ENCODE measurements at places on chromosomes 6 and 20.

DNA sequence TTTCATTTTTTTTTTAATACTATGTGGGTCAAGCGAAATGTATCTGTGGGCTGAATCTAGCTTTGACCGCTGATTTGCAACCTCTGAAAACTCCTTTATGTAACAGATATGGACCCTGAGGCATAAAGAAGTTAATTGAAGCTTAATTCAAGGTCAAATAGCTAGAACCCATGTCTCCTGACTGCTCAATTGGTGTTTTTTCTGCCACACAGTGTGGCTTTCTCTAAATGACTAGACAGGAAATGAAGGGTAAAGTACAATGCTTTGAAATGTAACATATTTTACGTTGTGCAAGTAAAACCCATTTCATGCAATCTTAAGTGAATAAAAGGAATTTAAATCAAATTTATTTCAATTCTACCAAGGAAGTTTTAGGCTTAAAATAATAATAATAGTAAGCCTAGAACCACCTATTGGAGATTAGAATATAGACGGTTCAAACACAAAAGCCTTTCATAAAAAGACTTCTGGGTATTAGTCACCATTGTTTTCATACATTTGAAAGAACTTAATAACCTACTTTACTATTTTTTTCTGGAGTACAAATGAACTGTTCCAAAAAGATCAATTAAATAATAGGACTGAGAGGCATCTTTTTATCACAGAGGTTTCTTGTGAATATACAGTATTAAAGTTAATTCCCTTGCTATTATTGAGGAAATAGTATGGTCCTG, 279.8 kb downstream of the EPHA7 start:
- H3K4me1 ChIP-seq = peaks cover 4% of the 10 kb centered on the region
- H3K27me3 ChIP-seq = peaks cover 6% of the 10 kb centered on the region
- H3K27ac ChIP-seq = no peak overlapping the region
- DNase-seq = no peak
- no peaks in the 10 kb centered on the region for H3K36me3 ChIP-seq
- no peak overlapping the region for H3K4me3 ChIP-seq

DNA sequence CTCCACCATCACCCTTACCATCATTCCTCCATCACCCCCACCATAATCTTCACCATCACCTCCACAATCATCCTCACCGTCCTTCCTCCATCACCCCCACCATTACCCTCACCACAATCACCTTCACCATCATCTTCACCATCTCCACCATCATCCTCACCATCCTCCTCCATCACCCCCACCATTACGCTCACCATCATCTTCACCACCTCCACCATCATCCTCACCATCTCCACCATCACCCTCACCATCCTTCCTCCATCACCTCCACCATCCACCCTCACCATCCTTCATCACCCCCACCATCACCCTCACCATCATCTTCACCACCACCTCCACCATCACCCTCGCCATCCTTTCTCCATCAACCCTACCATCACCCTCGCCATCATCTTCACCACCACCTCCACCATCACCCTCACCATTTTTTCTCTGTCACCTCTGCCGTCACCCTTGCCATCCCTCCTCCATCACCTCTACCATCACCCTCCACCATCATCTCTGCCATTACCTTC, 33.1 kb upstream of the MPC1 start:
- no peak for DNase-seq
- peaks cover 7% of the 10 kb centered on the region for H3K4me1 ChIP-seq
- H3K27me3 ChIP-seq = no peaks in the 10 kb centered on the region
- peaks cover 50% of the 10 kb centered on the region for H3K36me3 ChIP-seq
- H3K27ac ChIP-seq = no peak overlapping the region

DNA sequence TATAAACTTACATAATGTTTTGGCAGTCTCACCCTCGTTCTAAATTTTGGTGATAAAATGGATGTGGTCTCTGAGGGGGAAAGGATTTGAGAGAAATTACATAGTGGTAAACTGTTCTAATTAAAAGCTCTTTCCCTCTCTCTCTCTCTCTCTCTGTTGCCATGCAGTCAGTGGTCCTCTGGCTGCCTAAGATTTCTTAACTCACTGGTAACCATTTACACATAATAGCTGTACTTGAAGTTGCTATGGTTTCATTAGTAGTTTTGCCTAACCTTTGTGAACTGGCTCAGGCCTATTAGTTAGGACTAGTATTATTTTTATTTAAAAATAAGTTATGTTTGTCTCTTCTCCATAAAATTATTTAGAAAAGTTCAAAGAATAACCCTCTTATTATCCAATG, 42.0 kb downstream of the MAPK14 start:
- peaks cover 24% of the 10 kb centered on the region for H3K4me1 ChIP-seq
- H3K4me3 ChIP-seq = no peak overlapping the region
- H3K27me3 ChIP-seq = no peaks in the 10 kb centered on the region
- no peak overlapping the region for H3K27ac ChIP-seq

GRCh38 chr6:143647732-143648131, 30.0 kb upstream of the PHACTR2 start:
- peaks cover 2% of the 10 kb centered on the region for H3K36me3 ChIP-seq
- H3K27ac ChIP-seq = no peak overlapping the region
- no peak overlapping the region for H3K4me3 ChIP-seq
- DNase-seq = no peak

DNA sequence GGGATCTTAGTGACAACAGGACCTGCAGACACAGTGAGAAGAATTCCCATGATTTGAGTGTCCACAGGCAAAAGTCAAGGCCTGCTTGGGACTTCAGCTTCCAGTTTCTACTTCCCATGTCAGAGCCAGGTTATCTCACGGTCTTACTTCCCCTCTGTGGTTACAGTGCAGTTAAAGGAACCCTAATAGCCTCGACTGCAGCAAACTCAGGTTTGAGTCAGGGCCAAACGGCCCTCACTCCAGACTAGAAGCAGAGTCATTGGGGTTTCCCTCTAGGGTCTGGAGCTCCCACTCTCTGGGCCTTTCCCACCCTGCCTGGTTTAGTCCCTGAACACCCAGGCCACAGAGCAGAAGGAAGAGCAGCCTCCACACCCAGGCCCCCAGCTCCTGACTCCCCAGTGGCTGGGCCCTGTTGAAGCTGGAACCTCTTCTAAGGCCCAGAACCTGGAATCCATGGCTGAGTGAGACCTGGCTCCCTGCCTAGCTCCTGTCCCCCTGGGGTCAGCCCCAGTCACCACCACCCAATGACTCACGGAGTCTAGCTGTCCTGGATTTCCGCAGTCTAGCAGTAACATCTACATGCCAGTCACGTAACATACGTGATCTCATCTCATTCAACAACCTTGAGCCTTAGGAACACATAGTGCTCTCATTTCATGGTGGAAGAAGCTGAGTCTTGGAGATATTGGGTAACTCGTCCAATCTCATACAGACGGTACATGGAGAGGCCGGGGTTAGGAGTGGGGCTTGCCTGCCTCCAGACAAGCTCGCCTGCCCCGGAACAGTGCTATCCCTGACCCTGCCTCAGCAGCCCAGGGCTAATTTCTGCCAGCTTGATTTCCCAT, 9.2 kb upstream of the GHRH start:
- H3K4me1 ChIP-seq = peaks cover 2% of the 10 kb centered on the region
- no peaks in the 10 kb centered on the region for H3K36me3 ChIP-seq
- DNase-seq = no peak
- H3K27ac ChIP-seq = no peak overlapping the region
- peaks cover 13% of the 10 kb centered on the region for H3K27me3 ChIP-seq

DNA sequence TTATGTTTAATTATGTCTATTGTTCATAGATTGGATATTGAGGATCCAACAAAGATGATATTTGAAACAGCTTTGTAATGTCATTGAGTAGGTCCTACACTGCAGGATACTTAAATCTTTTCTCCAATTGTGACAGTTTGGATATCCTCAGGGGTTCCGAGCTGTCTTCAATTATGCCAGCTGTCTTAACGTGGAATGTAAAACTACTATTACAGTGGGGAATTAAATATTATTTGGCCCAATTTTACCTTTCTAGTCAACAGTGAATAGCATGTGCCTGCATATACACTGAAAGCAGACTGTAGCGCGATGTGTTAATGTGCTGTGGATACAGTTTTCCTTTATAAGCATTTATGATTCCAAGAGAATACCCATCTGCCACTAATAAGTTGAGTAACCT, 156.9 kb downstream of the GRIK2 start:
- H3K4me3 ChIP-seq = no peak overlapping the region
- H3K27me3 ChIP-seq = no peaks in the 10 kb centered on the region
- peaks cover 24% of the 10 kb centered on the region for H3K4me1 ChIP-seq
- no peaks in the 10 kb centered on the region for H3K36me3 ChIP-seq
- H3K27ac ChIP-seq = no peak overlapping the region
- DNase-seq = no peak

- no peak overlapping the region for H3K4me3 ChIP-seq
- no peak for DNase-seq
- no peaks in the 10 kb centered on the region for H3K36me3 ChIP-seq
Observed at GRCh38 chr20:56043227-56043626, 37.9 kb upstream of the CBLN4 start.

DNA sequence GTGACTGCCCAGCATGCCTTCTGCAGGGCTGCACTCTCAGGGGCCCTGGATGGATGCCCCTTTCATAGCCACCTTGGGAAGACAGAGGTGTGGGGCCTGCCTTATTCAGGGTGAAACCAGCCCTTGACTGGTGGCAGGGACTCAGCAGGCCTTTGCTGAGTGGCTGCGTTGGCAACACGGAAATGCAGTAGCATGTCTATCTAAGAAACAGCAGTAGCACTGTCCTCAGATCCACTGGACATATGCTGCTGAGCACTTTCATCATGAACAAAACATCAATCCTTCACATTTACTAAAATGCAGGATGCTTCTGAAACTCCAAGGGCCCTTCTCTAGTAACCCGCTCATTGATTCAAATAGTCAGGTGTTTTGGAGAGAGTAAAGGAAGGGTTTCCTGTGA, 4.9 kb upstream of the TBXT start:
- H3K27me3 ChIP-seq = peaks cover 28% of the 10 kb centered on the region
- H3K4me3 ChIP-seq = no peak overlapping the region
- no peak overlapping the region for H3K27ac ChIP-seq
- H3K4me1 ChIP-seq = peaks cover 9% of the 10 kb centered on the region
- DNase-seq = no peak
- H3K36me3 ChIP-seq = no peaks in the 10 kb centered on the region

DNA sequence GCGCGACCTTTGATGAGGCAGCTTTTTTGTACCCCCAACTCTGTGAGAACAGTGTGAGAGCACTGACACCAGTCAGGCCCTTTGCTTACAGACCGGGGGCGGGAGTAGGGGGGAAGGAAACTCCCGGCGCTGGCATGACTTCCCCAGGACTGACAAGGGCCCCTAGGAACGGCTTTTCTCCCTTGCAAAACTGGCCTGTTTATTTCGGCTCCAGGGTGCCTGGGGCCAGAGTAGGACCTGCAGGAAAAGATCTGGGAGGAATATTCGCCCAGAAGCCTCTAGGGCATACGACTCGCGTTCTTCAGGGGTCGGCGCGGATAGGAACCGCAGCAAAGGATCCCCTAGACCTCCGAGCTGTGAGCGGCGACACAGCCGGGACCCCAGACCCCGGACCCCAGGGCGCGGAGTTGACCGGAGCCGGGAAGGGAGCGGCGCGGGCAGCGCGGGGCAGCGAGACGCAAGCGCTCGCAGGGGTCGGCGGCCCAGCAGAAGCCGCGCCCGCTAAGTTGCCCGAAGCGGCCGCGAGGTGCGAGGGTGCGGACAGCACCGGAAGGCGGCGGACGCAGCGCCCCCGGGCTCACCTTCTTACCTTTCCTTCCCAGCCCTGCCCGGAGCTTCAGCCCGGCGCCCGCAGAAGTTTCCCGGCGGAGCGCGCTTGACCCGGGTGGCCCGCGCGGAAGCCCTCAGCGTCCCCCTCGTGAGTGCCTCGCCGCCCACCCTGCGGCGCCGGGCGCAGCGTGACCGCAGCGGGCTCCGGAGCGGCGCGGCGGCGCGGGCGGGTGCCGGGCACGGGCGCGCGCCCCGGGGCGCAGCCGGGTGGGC, at the start of gene POPDC3:
POPDC3 (minus strand) TSS at position 771 of the 822 bp plus-strand sequence. CDS start 18,105 bp downstream, outside the sequence.
- H3K27me3 ChIP-seq = no peaks in the 10 kb centered on the region
- H3K4me3 ChIP-seq = peak within 1 kb of the TSS; percentile 80
- no peak for DNase-seq
- H3K36me3 ChIP-seq = no peaks in the 10 kb centered on the region
- H3K27ac ChIP-seq = peak within 1 kb of the TSS; percentile 69

- H3K27me3 ChIP-seq = peaks cover 77% of the 10 kb centered on the region
- peaks cover 3% of the 10 kb centered on the region for H3K4me1 ChIP-seq
- no peak overlapping the region for H3K4me3 ChIP-seq
- peaks cover 2% of the 10 kb centered on the region for H3K36me3 ChIP-seq
Observed at GRCh38 chr20:32056708-32057483, 4.9 kb downstream of the HCK start.

GRCh38 chr20:34615477-34615876, 57.0 kb downstream of the MAP1LC3A start:
- H3K4me1 ChIP-seq = no peaks in the 10 kb centered on the region
- H3K4me3 ChIP-seq = no peak overlapping the region
- no peaks in the 10 kb centered on the region for H3K27me3 ChIP-seq
- peaks cover 8% of the 10 kb centered on the region for H3K36me3 ChIP-seq
- H3K27ac ChIP-seq = no peak overlapping the region

DNA sequence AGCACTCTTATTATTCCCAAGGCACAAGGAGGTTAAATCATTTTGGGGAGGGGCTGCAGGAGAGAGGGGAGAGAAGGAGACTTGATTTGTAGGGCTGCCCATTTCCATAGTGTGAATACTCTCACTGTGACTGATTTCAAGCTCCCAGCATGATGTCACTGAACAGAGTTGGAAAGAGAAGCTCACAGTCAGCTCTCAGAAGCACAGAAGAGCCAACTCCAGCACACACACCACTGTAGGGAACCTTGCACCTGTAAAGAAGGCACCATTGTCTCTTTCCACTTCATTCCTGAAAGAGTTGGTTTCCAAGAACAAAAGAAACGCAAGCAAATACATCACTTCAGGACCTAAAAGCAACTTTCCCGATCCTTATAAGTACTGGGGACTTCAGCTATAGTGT, 12.7 kb upstream of the STK35 start:
- H3K36me3 ChIP-seq = no peaks in the 10 kb centered on the region
- H3K27ac ChIP-seq = no peak overlapping the region
- H3K27me3 ChIP-seq = peaks cover 53% of the 10 kb centered on the region
- H3K4me1 ChIP-seq = no peaks in the 10 kb centered on the region
- H3K4me3 ChIP-seq = no peak overlapping the region

DNA sequence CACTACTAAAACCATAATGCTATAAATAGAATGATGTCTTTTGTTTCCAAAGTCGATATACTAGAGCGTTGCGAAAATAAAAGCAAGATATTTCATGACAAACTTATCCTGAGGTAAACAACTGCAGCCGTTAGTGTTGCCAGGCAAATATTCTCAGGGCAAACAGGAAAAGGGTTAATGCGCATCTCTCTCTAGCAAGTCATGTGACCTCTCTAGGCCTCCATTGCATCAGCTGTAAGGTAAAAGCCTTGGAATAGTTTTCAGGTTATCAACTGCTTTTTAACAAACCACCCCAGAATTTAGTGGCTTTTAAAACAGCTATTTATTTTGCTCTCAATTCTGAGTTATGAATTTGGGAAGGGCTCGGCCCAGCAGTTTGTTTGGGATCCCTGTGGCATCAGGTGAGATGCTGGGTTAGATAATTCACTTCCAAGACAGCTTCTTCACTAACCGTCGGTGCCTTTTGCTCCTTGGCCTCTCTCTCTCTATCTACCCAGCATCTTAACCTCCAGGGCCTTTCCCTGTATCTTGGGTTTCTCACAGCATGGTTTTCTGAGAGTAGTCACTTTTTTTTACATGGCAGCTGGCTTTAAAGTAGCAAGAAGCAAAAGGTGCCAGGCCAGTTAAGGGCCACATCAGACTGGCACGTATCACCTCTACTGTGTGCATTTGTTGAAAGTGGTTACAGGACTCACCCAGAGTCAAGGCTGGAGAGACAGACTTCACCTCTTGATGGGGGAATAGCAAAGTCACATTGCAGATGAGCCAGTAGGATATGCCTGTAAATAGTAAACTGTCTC, 39.2 kb upstream of the LTV1 start:
- no peaks in the 10 kb centered on the region for H3K27me3 ChIP-seq
- peak overlapping the region; percentile 90 for H3K27ac ChIP-seq
- no peak overlapping the region for H3K4me3 ChIP-seq
- no peak for DNase-seq

All from osteocyte (in vitro differentiated cells).